Stimulated activated CD8-positive, alpha-beta memory T cell treated with anti-CD3 and anti-CD28 coated beads, Interleukin-12 subunit alpha, Interleukin-12 subunit beta, amount 100 ng/mL, for 4 hours (primary cell): ENCODE measurements at places on chromosomes 16 and 17.

DNA sequence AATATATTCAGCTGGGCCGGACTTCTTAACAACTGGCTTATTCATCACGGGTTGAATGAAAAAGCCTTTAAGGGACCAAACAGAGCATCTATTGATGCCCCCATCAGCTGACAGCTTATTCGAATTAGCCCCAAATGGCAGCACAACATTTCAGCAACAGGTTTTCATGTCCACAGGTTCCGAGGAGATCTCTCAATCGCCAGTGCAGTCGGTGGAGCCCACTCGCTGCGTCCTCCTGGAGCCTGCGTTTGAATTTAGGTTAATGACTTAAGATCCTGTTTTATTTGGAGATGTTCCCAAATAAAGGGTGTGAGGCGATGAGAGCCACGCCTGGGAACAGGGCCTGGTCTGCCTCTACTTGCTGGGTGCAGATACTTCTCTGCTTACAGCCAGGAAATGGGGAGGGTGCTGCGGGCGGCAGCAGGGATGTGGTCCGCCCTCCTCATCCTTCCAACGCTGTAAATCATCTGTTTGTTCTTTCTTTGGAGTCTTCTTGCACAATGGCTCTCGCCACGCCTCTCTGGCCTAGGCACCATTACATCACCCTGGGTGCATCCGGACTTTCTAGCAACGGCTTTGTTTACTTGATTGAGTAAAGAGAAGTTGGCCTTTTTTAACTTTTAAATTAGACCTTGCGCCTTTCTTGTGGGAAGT, 22.6 kb downstream of the NDE1 start:
- DNase-seq = peak; percentile 24

DNA sequence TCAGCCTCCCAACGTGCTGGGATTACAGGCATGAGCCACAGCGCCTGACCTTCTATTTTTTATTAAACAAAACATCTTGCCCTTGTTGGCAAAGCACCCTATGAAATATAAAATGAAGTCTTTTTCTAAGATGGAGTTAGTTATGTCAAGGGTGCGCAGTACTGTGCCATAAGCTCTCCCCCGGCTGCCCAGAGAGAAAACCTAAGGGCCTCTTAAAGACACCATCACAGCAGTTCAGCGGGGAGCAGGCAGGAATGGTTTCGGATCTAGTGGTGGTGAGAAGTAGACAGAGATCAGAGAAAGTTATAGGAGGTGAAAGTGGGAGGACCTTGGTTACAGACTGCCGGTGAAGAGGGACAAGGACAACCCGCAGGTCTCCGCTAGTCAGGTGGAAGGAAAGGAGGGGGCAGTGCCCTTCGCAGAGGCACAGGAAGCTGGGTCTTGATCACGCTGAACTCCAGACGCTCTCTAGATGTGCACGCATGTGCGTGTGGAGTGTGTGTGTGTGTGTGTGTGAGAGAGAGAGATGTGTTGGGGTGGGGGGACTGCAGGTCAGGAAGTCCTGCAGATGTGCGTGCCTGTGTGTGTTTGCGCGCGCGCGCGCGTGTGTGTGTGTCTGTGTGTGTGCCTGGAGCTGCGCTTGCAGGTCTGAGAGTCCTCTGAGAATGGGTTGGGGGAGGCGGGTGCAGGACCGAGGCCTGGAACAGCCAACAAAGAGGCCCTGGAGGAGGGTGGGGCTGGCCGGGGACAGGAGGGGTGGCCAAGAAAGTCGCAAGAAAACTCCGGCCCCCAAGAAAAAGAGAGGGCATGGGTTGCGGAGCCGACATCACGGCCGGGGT, 748 bp upstream of the CMTM3 start:
- peak; percentile 40 for DNase-seq

GRCh38 chr16:75820672-75821071, 94.4 kb upstream of the CPHXL start:
- no peak for DNase-seq

- no peak for DNase-seq
Observed at GRCh38 chr17:27733773-27734172, 66.6 kb downstream of the NOS2 start.

GRCh38 chr17:41593306-41593981, 6.7 kb upstream of the KRT14 start:
- no peak for DNase-seq

DNA sequence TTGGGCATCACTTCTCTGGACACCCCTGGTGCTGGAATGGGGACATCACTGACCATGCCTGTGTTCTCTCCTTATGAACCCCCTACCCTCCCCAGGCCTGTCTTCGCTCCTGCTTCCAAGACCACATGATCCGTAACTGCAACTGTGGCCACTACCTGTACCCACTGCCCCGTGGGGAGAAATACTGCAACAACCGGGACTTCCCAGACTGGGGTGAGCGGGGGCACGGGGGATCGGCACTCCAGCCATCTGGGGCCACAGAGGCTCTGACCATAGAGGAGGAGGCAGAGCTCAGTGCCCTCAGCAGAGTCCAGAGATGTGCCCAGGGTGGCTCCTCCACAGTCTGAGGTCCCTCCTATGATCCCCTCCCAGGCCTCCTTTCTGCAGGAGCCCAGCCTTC, 73.5 kb downstream of the SCNN1B start:
- DNase-seq = no peak

DNA sequence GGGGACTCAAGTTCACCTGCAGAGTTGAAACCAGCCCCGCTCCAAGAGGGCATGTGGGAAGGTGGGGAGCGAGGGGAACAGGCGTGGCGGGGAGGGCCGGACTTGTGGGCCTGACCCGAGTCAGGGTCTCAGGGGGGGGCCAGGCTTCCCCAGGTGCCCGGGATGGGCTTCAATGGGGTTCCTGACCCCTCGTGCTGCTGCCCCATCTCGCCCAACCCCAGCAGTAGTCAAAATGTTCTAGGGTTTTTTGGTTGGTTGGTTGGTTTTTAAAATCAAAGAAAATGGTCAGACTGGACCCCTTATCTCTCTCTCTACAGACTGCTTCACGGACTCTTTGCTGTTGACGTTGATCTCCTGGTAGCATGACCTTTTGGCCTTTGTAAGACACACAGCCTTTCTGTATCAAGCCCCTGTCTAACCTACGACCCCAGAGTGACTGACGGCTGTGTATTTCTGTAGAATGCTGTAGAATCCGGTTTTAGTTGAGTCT, 69.5 kb downstream of the AMFR start:
- DNase-seq = no peak

DNA sequence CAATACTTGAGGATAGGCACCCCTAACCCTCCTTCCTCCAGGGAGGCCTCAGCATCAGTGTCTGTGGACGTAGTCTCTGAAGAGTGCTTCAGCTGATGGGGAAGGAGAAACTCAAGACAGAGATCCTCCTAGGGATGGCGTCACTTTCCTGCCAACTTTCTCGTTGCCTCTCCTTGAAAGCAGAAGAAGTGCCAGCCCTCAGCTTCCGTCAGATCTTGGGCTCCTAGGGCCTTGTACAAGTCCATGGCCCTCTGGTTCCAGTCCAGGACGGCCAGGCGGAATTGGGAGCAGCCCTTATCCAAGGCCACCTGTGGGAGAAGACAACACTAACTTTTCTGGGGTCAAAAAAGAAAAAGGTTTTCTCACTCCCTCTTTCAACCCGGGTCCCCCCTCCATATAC, 1.3 kb downstream of the SAT2 start:
- no peak for DNase-seq

- DNase-seq = no peak
Observed at GRCh38 chr17:48612854-48613691, 2.0 kb downstream of the HOXB8 start.

DNA sequence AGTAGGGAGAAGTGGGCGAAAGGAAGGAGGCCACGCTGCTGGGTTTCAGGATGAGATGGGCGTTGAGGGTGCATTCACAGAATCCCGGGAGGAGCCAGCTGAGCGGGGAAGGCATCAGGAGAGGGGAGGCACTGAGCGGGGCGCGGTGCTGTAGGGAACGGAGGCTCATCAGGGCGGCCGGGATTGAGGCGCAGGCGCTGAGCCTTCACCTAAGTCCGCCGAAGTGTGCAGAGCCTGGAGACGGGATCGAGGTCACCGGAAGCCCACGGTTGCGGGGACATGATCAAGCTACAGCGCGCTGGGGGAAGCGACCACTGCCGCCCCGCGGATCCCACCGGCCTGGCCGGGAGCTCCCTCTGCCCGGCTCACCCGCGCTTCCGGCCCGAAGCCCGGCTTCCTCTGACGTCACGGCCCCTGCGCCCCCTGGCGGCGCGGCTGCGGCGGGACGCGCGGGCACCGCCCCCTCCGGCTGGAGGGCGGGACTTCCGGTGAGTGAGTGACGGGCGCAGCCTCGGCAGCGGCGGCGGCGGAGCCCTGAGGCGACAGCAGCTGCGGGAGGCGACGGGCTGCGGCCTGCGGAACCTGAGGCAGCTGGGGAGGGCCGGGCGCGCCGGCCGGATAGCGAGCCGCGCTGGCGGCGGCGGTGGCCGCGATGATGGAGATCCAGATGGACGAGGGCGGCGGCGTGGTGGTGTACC, at the start of gene MAPK8IP3:
Gene MAPK8IP3 (plus strand): TSS at position 508 of the 698 bp plus-strand sequence. CDS start 145 bp downstream, at position 653.
- DNase-seq = peak; percentile 94

- DNase-seq = no peak
Observed at GRCh38 chr17:65668211-65668610, 106.8 kb upstream of the AXIN2 start.
